ENCODE measurements at places on chromosomes 13 and 19.

- no peaks in the 10 kb centered on the region for H3K27me3 ChIP-seq
- no peak overlapping the region for H3K27ac ChIP-seq
- H3K4me1 ChIP-seq = no peaks in the 10 kb centered on the region
- H3K36me3 ChIP-seq = no peaks in the 10 kb centered on the region
- DNase-seq = no peak
- H3K4me3 ChIP-seq = no peak overlapping the region
These were observed 447.2 kb downstream of the GPC5 start for GRCh38 chr13:91845612-91846011.

DNA sequence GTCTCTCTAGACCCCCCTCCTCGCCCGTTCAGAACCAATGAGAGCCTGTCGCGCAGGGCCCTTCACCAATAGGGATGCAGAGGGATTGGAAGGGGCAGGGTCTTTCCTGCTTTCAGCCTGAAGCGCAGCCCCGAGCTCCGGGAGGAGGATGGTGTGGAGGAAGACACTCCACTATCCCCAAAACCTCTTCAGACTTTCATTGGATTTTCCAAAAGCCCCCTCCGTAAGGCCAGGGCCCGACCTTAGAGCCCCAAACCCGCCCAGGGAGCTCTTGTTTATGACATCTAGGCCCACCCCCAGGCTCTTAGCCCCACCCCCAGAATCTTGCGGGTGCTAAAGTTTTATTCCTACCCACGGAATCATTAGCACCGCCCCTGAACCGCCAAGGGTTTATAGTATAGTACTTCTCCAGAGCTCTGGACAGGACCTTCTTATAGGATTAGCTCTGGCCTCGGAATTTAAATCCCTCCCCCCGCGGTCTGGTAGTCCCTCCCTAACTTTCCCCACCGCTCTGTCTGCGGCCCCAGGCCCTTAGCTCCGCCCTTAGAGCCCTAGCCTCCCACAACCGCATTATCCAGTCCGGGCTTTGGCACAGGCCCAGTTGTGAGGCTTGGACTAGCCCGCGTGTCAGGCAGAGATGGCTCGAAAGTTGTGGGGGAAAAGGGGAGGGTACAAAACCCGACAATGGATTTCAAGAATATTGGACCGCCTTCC, 6.6 kb upstream of the EML2 start:
- no peaks in the 10 kb centered on the region for H3K36me3 ChIP-seq
- H3K27ac ChIP-seq = peak overlapping the region; percentile 26
- peak overlapping the region; percentile 53 for H3K4me3 ChIP-seq
- no peaks in the 10 kb centered on the region for H3K27me3 ChIP-seq
- H3K4me1 ChIP-seq = peaks cover 21% of the 10 kb centered on the region
- DNase-seq = peak; percentile 56

- H3K36me3 ChIP-seq = no peaks in the 10 kb centered on the region
- H3K4me3 ChIP-seq = no peak overlapping the region
- no peaks in the 10 kb centered on the region for H3K27me3 ChIP-seq
- no peak overlapping the region for H3K27ac ChIP-seq
- DNase-seq = no peak
- H3K4me1 ChIP-seq = no peaks in the 10 kb centered on the region
These were observed 19.8 kb downstream of the SERP2 start for GRCh38 chr13:44393391-44393790.

DNA sequence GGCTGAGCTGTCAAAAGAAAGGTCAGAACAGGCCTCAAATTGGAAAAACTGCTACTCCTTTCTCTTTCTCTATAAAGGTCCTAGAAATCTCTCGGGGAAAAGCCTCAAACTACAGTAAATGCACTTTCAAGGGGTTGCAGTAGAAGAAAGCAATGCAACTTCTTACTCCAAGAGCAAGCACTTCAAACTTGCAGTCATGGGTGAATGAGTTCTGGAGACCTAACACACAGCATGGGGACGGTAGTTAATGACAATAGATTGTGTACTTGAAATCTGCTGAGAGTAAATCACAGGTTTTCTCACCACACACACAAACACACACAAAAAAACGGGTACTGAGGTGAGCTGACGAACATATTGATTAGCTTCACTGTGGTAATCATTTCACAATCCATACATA, 11.8 kb downstream of the TUBGCP3 start:
- H3K27ac ChIP-seq = no peak overlapping the region
- no peak overlapping the region for H3K4me3 ChIP-seq
- H3K4me1 ChIP-seq = no peaks in the 10 kb centered on the region
- no peaks in the 10 kb centered on the region for H3K27me3 ChIP-seq

GRCh38 chr19:38441657-38442348, 8.3 kb downstream of the RYR1 start:
- no peaks in the 10 kb centered on the region for H3K27me3 ChIP-seq
- no peak overlapping the region for H3K27ac ChIP-seq
- no peak overlapping the region for H3K4me3 ChIP-seq
- H3K36me3 ChIP-seq = no peaks in the 10 kb centered on the region
- H3K4me1 ChIP-seq = no peaks in the 10 kb centered on the region
- no peak for DNase-seq

DNA sequence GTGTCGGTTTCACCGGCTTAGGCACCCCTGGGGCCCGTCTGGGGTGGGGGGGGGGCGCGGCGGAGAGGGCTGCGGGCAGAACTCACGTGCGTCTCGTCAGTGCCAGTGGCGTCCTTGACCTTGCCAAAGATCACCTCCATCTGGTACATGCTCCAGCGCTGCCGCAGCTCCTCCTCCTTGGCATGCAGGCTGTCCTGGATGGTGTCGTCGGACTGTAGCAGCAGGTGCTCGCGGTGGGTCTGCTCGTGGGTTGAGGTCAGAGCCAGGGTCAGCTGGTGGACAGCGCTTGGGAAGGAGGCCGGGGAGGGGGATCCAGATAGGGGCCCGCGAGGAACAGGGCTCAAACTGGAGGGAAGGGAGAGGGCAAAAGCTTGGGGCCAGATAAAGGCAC, 4.7 kb upstream of the RGL3 start:
- peaks cover 47% of the 10 kb centered on the region for H3K27me3 ChIP-seq
- no peaks in the 10 kb centered on the region for H3K36me3 ChIP-seq
- no peak overlapping the region for H3K27ac ChIP-seq
- no peak for DNase-seq

GRCh38 chr13:31455581-31455980, 255.8 kb downstream of the B3GLCT start:
- DNase-seq = no peak
- H3K4me3 ChIP-seq = no peak overlapping the region
- H3K27me3 ChIP-seq = no peaks in the 10 kb centered on the region
- no peaks in the 10 kb centered on the region for H3K36me3 ChIP-seq
- no peak overlapping the region for H3K27ac ChIP-seq

DNA sequence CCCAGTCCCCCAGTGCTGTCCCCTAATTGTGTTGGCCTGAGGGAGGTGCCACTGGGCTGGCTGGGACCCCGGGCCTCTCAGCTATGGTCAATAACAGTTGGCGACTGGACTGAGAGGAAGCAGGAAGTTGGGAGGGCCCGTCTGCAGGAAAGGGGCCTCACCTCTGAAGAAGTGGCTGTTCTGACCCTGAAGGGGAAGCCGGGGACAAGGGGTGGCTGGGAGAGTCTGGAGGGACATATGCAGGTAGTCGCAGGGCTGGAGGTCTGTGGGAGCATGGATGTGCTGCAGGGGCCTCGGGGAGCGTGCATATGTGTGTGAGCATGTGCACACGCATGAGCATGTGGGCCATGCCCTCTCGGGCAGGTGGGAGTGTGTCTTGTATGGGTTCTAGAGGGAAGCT, 5.9 kb downstream of the PKN1 start:
- no peak for DNase-seq
- peaks cover 31% of the 10 kb centered on the region for H3K4me1 ChIP-seq
- no peak overlapping the region for H3K27ac ChIP-seq
- H3K27me3 ChIP-seq = no peaks in the 10 kb centered on the region
- H3K4me3 ChIP-seq = no peak overlapping the region
- H3K36me3 ChIP-seq = peaks cover 27% of the 10 kb centered on the region

DNA sequence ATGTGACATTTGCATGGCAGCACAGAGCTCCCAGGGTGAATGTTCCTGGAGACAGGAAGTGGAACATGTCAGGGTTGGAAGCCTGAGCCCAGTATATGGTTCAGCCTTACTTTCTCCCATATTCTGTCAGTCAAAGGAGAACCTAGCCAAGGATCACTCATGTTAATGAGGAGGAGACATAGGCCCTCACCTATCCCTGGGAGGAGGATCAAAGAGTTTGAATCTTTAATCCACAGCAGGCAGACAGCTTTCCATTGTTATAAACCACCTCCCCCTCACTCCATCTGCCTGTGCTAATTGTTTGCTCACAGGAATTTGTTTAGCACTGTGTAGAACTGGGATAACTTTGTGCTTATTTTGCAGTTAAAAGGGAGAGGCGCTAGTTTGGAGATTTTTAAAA, 1069.1 kb downstream of the EFNB2 start:
- no peaks in the 10 kb centered on the region for H3K27me3 ChIP-seq
- no peak overlapping the region for H3K4me3 ChIP-seq
- DNase-seq = no peak
- H3K4me1 ChIP-seq = no peaks in the 10 kb centered on the region

- no peak for DNase-seq
- H3K4me3 ChIP-seq = no peak overlapping the region
- H3K4me1 ChIP-seq = no peaks in the 10 kb centered on the region
These were observed 92.0 kb downstream of the CAB39L start for GRCh38 chr13:49351871-49352270.

DNA sequence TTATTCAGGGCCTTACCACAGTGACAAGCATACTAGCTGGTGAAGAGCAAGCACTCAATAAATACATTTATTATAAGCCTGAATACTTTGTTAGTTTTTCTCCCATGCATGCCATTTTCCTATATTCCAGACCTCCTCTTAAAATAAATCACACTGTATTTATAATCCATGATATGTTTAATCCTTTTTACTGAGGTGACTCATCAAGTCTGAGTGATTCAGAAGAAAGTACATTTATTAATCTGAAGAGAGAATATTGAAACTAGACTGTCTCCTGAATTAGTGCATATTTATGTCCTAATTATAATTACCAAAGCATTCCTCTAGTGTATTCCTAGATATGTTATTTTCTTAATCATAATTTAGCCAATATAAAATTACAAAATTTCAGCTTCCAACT, 323.3 kb downstream of the NALCN start:
- no peaks in the 10 kb centered on the region for H3K36me3 ChIP-seq
- DNase-seq = no peak
- no peak overlapping the region for H3K27ac ChIP-seq
- no peaks in the 10 kb centered on the region for H3K4me1 ChIP-seq
- H3K4me3 ChIP-seq = no peak overlapping the region

GRCh38 chr13:32022311-32022710, 9.3 kb upstream of the FRY start:
- no peaks in the 10 kb centered on the region for H3K36me3 ChIP-seq
- no peaks in the 10 kb centered on the region for H3K27me3 ChIP-seq
- H3K4me1 ChIP-seq = no peaks in the 10 kb centered on the region
- H3K27ac ChIP-seq = no peak overlapping the region
- H3K4me3 ChIP-seq = no peak overlapping the region

- no peaks in the 10 kb centered on the region for H3K27me3 ChIP-seq
- H3K36me3 ChIP-seq = no peaks in the 10 kb centered on the region
- H3K4me3 ChIP-seq = no peak overlapping the region
These were observed 44.8 kb downstream of the BRD4 start for GRCh38 chr19:15287496-15287895.

DNA sequence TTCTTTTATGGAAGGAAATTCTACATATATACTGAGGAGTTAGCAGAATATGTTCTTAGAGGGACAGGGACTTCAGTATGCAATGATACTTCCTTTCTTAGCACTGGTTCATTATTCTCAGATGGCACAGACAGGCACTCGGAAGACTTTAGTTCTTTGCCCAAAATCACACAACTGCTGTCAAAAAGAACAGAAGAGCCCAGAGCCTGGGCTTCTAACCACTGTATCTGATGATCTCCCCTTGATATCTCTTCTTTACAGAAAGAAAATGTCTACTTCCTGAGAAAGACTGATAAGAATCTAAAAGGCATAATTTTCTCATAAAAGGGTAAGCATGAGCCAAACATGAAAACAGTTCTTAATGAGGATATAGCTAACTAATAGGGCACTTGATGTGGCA, 2034.2 kb upstream of the PRR20A start:
- no peaks in the 10 kb centered on the region for H3K36me3 ChIP-seq
- no peak overlapping the region for H3K4me3 ChIP-seq
- DNase-seq = no peak
- H3K4me1 ChIP-seq = no peaks in the 10 kb centered on the region
- H3K27me3 ChIP-seq = no peaks in the 10 kb centered on the region

- H3K36me3 ChIP-seq = peaks cover 1% of the 10 kb centered on the region
- no peak overlapping the region for H3K27ac ChIP-seq
- DNase-seq = no peak
- no peaks in the 10 kb centered on the region for H3K27me3 ChIP-seq
- H3K4me3 ChIP-seq = no peak overlapping the region
These were observed 135.3 kb downstream of the B3GLCT start for GRCh38 chr13:31334994-31335557.

DNA sequence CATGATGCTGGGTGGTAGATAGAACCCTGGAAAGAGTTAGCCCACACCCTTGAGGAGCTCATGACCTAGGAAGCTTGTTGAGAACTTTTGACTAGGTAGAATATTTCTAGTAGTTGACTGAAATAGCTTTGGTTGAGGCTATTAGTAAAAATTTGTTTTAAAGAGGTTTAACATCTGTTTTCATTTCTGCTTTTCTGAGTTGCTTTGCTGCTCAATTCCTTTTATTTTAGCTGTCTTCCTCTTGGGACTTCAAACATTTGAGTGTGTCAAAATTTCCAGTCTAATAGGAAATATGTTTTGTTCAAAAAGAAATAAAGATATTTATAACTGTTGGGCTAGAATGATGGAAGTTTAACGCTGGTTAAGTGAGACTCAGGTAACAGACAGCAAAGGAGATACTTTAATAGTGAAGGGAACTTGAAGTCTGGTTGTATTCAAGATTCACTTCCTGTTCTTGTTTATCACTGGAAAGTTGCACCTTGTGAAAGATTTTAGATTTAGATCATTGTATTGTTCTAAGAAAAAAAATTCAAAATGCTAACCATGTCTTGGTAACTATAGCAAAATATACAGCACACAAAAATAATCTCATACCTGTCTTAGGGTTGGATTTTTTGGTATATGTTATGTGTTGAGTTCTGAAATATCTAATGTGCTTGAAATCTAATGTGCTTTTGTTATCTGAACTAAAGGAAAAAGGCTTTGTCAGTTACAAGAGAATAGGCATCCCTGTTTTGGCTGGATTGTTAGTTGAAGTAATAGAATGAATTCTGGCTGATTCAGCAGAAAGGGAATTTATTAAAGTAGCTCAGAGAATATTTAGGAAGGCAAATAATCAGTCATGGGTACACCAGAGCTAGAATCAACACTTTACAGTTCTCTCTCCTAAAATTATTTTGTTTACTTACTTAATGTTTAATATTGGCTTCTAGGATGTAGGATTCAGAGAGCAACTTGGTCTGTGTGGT, 24.4 kb upstream of the GPR18 start:
- H3K36me3 ChIP-seq = no peaks in the 10 kb centered on the region
- H3K27ac ChIP-seq = peak overlapping the region; percentile 87
- no peaks in the 10 kb centered on the region for H3K27me3 ChIP-seq

DNA sequence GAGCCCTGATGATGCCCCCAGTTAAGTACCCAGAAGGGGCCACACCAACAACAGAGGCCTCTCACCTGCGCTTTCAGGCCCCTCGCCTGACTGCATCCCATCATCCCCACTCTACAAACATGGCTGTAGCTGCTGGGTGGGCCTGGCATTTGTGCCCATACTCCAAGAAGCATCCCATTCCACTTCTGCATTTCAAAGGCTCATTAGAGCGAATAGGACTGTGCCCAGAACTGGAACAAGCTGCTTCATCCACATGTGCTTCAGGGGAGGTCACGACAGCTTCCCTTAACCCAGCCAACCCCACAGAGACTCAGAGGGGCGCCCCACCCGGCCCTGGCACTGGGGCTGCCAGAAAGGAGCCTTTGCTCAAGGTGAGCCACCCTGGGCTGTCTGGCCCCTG, 156.9 kb downstream of the SIPA1L3 start:
- peaks cover 5% of the 10 kb centered on the region for H3K4me1 ChIP-seq
- DNase-seq = no peak
